ENCODE measurements at places on chromosomes 11 and 22.

DNA sequence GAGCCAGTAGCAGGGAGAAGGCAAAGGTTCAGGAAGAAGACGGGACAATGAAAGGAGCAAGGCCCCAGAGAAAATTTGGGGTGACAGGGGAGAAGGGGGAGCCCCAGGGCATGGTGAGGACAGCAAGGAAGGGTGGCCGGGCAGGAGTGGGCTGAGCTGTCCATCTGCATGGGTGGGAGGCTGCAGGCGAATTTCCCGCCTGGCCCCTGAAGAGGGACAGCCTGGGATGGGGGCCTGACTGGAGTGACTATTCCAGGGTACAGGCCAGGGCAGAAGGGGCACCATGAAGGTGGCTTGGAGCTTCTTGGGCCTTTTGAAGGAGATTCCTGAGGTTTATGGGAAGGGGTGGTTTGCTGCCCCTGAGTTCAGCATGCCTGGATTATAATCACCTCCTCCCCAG, 56.2 kb downstream of the WNT11 start:
- no peak for DNase-seq

DNA sequence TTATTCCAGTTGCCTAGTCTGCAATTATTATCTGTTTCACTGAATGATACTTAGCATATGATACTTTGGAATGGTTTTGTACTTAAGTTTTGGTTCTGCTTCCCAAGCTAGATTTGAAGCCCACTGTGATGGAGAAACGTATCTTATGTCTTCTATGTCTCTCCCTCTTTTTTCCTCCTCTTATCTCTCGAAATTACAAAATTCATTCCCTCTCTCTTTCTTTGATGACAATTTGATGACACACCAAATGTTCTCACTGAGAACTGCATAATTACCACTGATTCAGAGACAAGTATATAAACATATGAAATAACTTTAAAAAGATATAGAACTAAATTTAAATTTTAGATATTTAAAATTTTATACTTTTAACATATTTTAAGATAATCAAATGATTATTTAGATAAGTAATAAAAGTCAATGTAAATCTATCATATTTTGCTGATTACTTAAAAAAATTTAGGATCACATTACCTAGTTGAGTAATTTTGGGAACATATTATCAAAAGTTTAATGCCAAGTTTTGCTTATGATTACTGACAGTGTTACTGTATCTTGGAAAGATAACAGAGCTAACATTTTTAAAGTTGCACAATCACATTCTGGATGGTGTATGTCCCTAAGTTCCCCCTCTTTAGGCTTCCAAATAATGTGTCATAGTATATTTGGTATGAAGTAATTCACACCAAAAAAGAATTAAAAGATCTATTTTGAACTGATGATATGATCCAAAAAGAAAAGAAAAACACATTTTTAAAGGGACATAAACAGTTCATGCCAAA, 255.3 kb downstream of the SBF2 start:
- no peak for DNase-seq

GRCh38 chr11:27934830-27935145, 173.2 kb downstream of the KIF18A start:
- no peak for DNase-seq

DNA sequence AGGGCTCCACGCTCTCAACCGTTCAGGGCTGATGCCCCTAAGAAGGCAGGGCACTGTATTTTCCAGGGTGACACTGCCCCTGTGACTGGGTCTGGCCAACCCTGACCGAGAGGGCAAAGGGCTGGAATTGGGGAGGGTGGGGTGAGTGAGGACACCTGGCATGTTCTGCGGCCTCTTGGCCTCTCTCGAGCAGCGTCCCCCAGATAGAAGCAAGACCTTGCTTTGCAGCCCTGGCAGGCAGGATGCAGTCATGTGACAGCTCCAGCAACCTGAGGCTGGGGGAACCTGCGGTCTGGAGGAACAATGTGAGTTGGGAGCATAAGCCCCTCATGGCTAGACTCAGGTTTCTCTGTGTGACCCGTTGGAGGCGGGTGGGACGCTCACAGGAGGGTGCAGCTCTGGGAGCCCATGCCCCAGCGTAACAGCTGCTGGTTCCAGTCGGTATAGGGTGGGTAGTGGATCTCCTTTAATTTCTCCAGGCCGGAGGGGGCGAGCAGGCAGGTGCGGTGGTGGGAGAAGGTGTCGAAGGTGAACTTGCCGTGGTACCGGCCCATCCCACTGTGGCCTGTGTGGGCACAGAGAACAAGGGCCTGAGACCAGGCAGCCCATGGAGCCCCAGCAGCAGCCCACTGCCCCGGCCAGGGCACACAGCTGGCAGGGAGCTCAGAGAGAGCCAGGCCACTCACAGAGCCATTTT, 11.4 kb downstream of the ALDH3B2 start:
- DNase-seq: no peak

GRCh38 chr11:75563978-75564552, 2.0 kb downstream of the SERPINH1 start:
- no peak for DNase-seq

- DNase-seq: no peak
Observed at GRCh38 chr11:78224906-78225420, 36.2 kb downstream of the USP35 start.

DNA sequence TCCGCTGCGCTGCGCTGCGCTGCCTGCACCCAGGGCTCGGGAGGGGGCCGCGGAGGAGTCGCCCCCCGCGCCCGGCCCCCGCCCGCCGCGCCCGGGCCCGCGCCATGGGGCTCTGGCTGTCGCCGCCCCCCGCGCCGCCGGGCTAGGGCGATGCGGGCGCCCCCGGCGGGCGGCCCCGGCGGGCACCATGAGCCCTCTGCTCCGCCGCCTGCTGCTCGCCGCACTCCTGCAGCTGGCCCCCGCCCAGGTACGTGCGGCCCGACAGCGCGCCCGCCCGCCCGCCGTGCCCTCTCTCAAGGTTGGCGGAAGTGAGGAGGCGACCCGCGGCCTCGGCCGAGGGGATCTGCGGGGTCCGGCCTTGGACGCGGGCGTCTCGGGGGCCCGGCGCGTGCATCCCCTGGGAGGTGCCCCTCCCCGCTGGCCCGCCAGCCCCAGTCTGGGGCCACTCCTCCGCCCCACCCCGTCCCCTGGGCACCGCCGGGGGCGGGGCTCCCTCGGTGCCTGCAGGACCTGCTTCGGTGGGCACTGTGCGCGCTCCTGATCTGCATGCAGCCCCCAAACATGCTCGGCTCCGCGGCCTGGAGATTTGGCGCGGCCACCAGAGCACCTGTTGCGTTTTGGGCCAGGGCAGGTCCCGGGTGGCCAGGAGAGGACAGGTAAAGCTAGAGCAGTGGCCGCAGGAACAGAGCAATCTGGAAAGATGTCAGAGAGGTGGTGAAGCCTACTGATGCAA, 429 bp downstream of the VEGFB start:
- DNase-seq: no peak

DNA sequence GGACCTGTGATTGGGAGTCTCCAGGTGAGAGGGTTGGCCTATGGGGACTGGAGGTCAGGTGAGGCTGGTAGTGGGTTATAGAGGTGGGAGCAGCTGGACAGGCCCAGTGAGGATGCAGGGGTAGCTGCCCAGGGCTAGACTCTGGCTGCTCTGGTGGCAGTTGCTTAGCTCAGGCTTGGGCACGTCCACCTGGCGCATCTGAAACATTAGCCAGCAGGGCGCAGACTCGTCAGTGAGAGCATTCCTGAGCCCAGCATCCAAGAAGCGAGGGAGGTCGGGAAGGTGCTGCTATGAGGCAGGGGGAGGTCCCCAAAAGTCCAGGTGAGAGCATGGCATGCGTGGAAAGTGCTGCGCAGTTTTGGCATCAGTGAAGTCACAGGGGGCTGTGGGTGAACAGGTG, 3.5 kb upstream of the GGT1 start:
- no peak for DNase-seq

GRCh38 chr11:117750357-117750756, 46.7 kb downstream of the DSCAML1 start:
- DNase-seq: no peak

DNA sequence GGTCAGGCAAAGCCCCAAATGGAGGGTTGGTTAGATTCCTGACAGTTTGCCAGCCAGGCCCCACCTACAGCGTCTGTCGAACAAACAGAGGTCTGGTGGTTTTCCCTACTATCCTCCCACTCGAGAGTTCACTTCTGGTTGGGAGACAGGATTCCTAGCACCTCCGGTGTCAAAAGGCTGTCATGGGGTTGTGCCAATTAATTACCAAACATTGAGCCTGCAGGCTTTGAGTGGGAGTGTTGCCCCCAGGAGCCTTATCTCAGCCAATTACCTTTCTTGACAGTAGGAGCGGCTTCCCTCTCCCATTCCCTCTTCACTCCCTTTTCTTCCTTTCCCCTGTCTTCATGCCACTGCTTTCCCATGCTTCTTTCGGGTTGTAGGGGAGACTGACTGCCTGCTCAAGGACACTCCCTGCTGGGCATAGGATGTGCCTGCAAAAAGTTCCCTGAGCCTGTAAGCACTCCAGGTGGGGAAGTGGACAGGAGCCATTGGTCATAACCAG, 4.7 kb upstream of the TTC36 start:
- no peak for DNase-seq

GRCh38 chr11:119044708-119045107, 12.3 kb downstream of the HYOU1 start:
- no peak for DNase-seq

DNA sequence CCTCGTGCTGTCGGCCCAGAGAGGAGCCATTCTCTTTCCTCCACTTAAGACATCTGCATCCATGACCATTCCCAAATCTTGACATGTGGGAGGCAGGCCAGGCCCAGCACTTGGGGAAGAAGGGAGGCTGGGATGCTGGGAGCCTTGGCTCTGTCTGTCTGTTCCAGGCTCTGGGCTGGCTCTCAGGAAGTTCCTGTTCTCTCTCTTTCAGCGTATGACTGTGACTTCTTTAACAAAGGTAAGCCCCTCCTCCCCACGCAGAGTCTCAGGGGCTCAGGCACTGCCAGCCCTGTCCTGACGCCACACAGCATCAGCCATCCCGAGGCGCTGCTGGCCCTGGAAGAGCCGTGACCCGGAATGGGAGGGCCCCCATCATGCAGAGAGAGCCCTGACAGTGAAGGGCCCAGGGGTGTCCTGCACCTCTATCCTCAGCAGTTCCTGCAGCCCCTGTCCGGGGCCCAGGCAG, 52.4 kb downstream of the OTOG start:
- DNase-seq: no peak

- no peak for DNase-seq
Observed at GRCh38 chr11:28108958-28109357, 770 bp downstream of the METTL15 start.

DNA sequence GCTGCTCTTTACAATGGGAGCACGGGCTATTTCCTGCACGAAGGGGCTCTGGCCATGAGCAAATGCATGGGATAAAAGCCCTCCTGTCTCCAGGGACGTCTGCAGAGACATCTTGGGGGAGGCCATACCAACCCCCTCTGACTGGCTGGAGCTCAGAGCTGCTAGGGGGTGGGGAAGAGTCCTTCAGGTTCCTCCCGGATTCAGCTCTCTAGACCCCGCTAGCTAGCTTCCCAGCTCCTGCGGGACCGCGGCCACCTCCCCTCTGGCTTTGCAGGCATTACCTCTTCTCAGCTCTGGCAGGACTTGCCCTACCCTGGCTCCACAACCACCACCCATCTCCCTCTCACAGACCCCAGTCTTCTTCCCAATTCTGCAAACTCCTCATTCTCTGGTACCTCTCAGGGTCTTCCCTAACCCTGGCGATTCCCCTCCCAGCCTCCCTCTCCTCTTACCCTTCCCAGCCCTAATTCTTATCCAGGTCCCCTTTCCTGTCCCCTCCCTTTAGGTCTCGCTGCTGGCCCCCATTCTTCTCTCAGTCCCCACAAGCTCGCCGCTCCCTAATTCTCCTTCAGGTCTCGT, 802 bp downstream of the SYT13 start:
- DNase-seq: no peak

DNA sequence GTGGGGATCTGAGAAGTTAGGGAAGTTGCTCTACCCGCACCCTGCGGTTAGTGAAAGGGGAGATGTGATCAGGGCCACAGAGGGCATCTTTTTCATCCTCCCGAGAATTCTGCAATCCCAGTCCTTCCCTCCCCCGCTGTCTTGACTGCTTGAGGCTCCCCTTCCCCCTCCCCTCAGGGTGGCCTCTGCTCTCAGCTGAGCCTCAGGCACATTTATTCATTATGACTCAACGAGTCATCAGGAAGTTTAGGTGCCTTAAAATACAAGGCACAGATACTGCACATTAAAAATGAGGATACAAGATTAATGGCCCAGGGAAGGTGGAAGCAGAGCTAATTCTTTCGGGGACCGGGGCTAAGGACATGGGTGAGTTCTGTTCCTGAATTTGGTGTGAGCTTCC, 104.0 kb downstream of the CACNA1I start:
- DNase-seq: no peak

- DNase-seq: no peak
Observed at GRCh38 chr11:62545437-62546243, 966 bp downstream of the AHNAK start.

- DNase-seq: no peak
Observed at GRCh38 chr11:64665411-64665821, 57.6 kb downstream of the NRXN2 start.

DNA sequence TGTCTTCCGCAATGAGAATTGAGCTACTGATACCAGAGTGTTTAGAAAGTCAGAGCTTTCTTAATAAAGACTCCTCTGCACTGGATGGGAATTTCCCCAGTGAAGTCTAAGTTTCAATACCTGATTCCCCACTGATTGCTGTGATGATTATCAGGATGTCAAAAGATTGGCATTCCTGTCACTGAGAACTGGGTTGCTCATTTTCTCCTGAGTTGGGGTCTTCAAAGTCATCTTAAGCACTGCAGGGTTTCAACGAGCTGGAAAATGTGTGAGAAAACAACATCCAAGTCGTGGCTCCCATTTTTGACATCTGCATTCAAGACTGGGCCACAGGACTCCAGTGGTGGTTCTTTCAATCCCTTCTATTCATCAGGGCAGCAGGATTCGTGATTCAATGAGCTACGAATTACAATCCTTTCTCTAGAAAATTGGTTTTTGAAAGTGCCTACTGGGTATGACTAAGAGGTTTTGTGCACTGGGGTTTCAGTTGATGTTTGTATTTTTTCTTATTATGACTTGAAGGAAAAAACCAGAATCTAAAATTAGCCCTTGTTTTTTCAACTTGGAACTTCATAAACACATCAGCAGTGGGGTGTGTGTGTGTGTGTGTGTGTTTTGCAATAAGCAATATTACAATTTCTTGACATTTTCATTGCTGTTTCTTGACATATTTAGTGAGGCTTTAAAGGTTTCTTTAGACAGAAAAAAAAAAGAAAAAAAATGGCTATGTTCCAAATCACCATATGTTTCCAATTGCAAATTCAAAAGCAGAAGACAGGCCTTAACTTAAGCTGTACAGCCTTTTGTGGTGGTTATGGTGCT, 233.0 kb downstream of the FAM76B start:
- no peak for DNase-seq

GRCh38 chr22:41501209-41501608, 32.3 kb downstream of the ACO2 start:
- DNase-seq: no peak
